ENCODE measurements at places on chromosomes 12 and 14.
A peak's percentile ranks its signal among the peaks of the same experiment; 100 is the strongest.

GRCh38 chr12:26648584-26648983 lies 184.4 kb downstream of the ITPR2 start:
- no peak for DNase-seq

DNA sequence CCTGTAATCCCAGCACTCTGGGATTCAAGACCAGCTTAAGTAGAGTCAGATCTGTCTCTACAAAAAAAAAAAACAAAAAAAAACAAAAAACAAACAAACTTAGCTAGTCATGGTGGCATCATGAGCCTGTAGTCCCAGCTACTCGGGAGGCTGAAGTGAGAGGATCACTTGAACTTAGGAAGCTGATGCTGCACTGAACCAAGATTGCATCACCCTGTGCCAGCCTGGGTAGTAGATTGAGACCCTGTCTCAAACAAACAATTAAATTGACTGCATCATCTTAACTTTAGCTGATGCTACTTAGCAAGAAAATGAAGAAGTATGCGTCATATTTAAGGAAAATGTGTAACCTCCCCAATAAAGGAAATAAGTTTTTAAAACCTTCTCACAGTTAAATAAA lies 136.6 kb upstream of the ATXN7L3B start:
- DNase-seq, result no peak

- DNase-seq, result no peak
Measured at GRCh38 chr12:120960657-120961056, 17.7 kb upstream of the HNF1A start.

- no peak for DNase-seq
Measured at GRCh38 chr14:106026026-106026425, 499.6 kb downstream of the TMEM121 start.

DNA sequence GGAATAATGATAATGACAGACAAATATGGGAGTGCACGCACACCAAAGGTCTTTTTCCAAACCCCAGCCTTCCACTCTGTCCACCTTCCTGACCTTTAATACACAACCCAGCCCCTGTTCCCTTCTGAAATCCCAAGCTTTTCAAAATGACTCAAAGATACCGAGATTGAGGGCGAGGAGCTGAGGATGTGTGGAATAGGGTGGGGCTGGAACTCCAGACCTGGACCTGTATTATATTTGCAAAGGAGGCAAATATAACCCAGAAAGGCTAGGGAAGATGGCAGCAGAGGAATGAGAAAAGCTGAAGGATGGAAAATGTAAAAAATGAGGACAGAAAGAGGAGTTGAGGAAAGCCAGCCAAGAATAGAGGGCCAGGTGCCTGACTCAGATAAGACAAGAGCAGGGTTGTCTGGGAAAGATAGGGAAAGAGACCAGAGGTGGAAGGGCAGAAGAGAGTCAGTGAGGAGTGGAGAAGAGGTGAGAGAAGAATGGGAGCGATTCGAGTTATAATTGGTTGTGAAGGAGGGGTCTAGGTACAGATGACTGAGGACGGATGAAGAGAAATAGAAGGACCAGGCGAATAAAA lies 1.0 kb upstream of the PTMS start:
- DNase-seq, result no peak

DNA sequence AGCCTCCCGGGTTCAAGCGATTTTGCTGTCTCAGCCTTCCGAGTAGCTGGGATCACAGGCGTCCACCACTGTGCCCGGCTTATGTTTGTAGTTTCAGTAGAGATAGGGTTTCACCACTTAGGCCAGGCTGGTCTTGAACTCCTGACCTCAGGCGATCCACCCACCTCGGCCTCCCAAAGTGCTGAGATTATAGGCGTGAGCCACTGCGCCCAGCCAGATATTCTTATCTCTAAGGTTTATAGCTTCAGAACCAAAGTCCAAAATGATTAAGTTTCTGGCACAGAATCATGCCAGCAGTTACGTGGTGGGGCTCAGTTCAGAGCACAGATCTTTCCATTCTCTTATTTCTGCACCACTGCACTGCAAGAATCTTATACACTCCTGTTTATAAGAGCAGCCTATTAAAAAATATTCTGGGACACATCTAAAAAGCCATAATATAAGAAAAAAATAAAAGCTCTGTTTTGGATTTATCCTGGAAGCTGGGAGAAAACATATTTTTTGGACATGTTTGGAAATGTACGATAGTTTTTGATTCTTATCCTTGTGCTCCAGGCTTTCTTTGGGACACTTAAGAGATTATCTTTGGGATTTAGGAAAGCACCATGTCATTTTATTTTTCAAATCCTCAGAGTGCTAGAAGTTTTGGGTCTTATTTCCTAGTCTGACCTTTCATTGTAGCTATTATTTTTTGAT lies 129.6 kb downstream of the LMNTD1 start:
- DNase-seq, result no peak

GRCh38 chr14:52545584-52546317 lies 6.6 kb downstream of the TXNDC16 start:
- no peak for DNase-seq

DNA sequence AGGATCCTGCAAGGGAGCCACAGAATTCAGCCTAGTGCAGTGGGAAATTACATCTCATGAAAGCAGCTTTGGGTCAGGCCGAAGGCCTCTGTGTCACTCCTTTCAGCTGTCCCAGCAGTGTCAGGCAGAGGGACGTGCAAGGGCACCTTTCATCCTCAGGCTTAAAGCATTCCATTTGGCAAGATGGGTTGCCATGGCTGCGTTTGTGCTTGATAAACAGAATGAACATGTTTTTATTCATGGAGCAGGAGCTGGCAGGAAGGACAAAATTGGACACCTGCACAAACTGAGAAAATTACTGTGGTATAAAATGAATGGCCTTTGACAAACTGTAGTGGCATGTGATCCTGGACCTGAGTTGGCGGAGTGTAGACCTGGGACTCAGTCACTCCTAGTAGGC lies 29.4 kb downstream of the ACAD10 start:
- DNase-seq, result peak; percentile 52

Measured in COR-L47 (cell line).